Amygdala (tissue), 56 donors: ENCODE measurements at places on chromosomes 4 and X.

DNA sequence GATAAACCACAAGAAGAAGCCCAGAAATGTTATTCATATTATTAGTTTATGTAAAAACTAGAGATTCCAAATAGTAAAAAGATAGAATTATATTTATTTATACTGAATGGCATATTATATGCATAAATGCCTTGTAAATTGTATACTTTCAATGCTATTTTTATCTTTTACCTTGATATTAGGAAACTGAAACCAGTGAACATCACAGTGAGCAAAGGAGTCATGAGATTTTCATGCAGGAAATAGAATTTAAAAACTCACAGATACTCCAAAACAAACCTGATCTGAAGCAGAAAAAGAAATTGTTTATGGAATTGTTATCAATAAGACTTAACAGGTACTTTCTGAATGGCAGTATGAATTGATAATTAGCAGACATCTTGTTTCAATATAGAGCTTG lies 207.3 kb upstream of the CENPE start:
- no peak for DNase-seq

- DNase-seq: no peak
Measured at GRCh38 chr4:55736605-55737183, 82.9 kb upstream of the EXOC1L start.

DNA sequence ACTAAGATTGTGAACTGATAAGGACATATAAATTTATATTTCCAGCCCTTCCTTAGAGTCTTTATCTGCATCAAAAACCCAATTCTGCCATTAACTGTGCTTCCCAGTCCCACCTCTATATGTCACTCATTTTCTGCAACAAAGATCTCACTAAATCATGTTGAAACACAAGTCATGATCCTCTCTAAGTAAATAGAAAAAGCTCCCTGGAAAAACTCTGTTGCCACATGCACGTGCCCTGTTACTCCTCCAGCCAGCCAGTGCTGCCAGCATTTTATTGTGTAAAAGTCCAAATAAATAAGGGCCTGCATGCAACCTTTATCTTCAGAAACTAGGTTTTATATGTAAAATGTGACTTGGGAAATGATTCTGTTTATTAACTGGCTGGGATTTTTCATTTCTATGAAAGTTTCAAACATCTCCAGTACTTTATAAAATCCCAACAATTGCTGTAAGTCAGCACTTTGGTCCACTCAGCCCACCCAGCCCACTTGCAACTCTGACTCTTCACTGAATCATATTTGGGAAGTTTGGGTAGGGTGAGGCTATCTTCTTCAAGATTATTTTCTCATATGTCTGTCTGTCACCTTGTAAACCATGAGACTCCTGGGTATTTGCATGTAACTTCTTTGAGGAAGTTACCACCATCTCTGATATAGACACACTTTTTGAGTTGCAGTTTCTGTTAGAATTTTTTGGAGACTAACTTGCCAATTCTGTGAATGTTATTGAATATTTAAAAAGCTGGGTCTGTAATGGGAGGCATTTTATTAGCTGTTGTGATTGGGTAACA lies 40.0 kb upstream of the SMARCA5 start:
- DNase-seq: no peak

GRCh38 chr4:70930530-70931256 lies 28.5 kb downstream of the MOB1B start:
- no peak for DNase-seq

GRCh38 chr4:170014359-170015011 lies 11.7 kb downstream of the MFAP3L start:
- DNase-seq: peak; percentile 20

GRCh38 chr4:156815717-156816359 lies 155.8 kb downstream of the PDGFC start:
- DNase-seq: no peak

DNA sequence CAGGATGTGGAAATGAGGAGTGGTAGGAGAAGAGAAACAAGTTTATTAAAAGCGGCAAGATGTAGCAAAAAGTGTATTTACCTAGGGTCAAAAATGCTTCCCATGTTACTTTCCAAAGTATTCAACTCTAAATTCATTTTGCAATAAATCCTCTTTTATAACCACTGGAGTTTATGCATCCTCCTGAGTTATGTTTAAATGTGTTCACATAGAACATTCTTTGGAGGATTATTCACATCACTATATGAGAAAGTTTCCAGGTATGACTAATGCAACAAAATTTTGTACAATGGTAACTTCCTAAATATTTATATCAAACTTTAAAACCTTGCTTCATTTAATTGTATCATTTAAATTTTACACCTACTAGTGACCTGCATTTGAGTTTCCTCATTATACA lies 870.6 kb upstream of the SLIT2 start:
- DNase-seq: no peak

DNA sequence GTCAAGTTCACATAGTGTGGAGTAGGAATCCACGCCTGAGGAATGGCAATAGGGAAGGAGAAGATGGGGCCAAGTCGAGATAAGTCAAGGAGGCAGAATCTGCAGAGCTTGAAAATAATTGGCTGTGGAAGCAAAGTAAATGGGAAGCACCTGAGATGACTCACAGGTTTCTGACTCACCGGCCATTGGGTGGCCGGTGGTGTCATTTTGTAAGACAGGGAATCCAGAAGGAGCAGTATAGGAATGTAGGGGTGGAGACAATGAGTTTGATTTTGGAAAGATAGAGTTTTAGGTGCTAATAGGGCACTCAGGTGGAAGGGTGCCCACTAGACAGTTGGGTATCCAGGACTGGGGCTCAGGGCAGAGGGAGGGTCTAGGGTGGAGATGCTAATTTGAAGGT lies 201.0 kb upstream of the MAMLD1 start:
- DNase-seq: no peak

DNA sequence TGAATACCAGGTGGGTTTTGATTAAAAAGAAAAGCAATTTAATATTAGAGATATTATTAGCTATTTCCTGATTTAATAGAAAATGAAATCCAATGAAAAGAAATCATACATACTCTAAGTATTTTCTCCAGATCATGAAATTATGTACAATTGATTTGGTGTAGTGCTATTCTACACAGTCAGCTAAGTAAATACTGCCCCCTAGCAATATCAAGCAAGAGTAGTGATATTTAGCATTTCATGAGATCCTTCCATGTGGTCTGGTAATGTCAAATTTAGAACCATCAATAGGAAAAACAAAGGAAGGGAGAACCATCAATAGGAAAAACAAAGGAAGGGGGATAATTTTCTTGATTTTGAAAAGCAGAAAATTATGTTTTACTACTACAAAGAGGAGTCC lies 114.6 kb downstream of the TBCK start:
- no peak for DNase-seq

GRCh38 chr4:158783785-158784184 lies 15.0 kb downstream of the FNIP2 start:
- no peak for DNase-seq

- DNase-seq: no peak
Measured at GRCh38 chr4:8200302-8200975, 1.3 kb downstream of the SH3TC1 start.

DNA sequence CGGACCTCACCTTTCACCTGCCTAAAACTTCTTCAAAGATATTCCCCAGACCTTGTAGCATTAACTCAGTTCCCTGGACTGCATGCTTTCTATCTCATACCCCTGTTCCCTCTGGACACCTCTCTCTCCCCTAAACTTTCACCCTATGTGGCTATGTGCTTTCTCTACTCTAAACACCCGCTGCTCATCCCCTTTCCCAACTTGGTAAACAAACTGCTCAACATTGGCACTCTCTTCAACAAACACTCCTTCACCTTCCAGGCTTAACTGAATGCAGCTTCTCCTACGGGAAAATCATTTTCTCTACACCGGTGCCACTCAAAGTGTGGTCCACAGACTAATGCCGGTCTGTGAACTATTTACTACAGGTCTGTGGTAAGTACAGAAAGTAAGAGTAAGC lies 19.9 kb downstream of the PHF8 start:
- no peak for DNase-seq

DNA sequence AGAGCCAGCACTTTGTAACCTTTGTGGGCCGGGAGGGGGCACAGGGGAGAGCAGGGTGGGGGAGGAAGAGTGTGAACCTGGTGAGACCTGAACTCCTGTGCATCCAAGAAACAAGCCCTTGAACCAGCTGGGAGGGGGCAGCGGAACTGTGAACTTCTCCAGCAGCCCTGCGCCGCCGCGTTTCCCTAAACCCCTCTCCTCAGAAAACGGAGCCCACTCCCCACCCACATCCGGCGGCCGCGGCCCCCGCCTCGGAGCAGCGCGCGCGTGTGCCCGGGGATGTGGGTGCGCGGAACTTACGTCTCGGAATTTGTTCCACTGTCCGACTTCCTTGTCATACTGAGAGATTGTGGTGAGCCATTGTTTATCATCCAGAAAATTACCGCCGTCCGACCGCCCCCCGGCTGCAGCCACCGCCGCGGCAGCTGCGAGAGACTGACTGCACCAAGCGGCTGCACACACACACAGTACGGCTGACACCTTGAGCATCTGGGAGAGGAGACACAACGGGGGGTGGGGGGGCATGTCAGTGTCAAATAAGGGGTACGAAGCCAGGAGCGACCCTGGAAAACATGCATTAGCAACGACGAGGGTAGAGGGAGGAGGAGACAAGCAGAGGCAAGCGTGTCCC lies 494 bp downstream of the SPOCK3 start:
- DNase-seq: peak; percentile 56

DNA sequence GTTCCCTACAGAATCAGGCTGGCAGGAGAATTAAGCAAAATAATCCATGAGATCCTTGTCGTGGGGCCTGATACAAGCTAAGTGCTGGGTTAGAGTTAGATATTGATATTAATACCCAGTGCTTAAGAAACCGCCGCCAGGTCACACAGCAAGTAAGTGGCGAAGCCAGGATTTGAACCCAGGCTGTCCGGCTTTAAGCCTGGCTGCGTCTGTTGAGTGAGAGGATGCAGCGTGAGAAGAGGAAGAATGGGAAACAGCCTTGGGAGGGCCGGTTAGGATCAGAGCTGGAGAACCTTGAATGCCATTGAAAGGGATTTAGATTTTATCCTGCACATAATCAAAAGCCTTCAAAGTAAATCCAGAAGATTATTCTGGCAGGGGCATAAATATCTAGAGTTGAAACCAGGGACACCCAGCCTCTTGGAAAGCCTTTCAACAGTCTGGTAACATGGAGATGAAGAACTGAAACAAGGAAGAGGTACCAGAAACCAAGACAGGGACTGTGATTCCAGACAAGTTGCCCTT lies 64.8 kb upstream of the HELT start:
- no peak for DNase-seq

DNA sequence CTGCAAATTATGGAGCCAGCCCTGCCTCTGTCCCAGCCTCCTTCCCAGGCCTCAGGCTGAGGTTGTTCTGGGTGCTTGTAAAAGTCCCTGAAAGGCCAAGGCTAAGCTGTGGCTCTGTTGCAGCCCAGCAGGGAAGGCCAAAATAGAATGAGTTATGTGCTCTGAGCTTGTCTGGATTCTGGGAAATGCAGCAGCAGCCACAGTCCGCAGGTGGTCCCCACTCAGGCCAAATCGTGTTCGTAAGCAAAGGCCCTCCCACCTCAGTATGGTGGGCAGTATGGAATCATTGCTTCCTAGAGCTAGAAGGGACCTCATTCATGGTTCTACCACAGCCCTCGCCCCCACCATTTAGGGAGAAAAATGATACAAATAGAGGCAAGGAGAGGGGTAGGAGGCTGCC lies 4.7 kb upstream of the TCEAL1 start:
- no peak for DNase-seq

GRCh38 chr4:25795566-25796454 lies 67.0 kb downstream of the SEL1L3 start:
- no peak for DNase-seq

GRCh38 chr4:34972189-34972588 lies 1272.1 kb downstream of the ARAP2 start:
- no peak for DNase-seq

GRCh38 chrX:120000490-120001246 lies 57.1 kb upstream of the NKAP start:
- no peak for DNase-seq

DNA sequence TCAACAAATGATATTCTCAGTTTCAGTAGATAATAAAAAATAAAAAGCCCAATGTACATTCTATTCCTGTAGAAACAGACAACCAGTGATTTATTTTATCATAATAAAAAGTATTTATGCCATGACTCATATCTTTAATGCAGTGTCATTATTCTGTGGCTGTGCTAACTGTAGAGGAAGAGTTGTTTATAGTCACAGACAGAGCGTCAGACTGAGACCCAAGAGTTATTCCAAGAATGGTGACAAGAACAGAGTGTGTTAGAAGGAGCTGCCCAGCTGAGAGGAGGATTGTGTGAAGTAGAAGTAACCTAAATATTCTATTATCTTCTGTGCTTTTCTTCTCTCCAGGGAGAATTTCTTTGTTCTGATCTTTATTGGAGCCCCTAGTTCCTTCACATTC lies 210.7 kb downstream of the PPP1R2C start:
- DNase-seq: no peak

- peak; percentile 3 for DNase-seq
Measured at GRCh38 chr4:26058537-26058936, 144.5 kb downstream of the SMIM20 start.

DNA sequence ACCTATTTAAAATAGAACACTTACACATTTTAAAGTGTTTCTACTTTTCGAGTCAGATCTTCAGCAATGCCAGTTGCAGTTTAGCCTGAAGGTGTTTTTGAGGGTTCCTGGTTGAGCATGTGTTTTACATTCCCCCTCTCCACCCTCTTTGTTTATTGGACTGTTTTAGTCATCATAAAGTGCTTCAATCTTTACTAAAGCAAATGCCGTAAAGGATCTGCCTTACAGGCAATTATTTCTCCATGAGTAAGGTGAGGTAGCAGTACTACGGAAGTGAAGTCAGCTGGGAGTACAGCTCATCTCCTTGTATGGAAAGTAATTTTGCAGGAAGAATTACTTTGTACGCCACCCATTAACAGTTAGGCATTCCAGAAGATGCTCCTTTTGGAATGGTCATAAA lies 36.9 kb downstream of the PDLIM5 start:
- no peak for DNase-seq

DNA sequence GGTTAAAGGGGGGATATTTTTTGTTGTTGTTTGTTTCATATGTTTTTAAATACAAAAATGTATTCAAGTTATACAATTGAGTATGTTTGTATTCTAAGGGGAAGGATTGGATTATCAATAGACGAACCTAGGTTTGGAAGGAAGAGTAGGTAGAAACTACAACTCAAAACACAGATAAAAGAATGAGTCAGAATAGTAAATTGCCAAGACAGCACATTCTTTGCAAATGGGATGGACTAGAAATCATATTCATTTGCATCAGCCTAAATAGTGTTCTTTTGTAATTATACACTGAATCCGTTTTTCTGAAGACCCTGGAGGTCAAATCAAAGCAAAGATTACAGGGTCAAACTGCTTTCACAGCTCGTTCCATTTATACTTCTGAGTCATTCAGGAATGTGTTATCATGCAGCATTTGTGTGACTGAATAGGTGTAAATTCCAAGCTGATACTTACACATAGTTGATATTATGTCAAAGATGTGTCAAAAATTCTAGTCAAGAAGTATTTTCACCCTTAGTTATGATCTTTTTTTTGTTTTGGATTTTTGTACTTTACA lies 273.3 kb upstream of the FAT4 start:
- DNase-seq: no peak

- no peak for DNase-seq
Measured at GRCh38 chr4:59643682-59644081, 1556.4 kb upstream of the ADGRL3 start.

- DNase-seq: no peak
Measured at GRCh38 chrX:66110112-66110511, 53.9 kb upstream of the HEPH start.
